NCI-H460 (cell line): ENCODE measurements at places on chromosomes 1 and 21.

- DNase-seq: peak; percentile 21
Measured at GRCh38 chr1:2382621-2383361, 8.6 kb downstream of the MORN1 start.

GRCh38 chr21:45074818-45075595, 627 bp downstream of the ADARB1 start:
- no peak for DNase-seq

DNA sequence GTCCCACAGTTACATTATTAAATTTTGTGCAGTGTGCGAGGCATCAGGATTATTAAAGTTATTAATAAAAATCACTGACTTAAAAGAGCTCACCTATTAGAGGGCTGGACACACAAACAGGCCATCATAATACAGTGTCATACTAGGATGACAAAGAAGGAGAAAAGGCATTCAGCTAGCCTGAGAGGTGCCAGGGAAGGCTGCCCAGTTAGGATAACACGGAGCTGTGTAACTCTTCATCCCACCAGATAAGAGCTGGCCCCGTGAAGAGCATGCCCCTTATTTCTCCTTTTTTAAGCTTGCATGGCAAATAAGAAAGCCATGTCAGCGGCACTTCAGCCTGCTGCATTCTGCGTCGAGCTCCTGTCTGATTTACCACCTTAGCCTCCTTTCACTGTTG, 109.5 kb downstream of the KCNK1 start:
- DNase-seq: no peak

- DNase-seq: no peak
Measured at GRCh38 chr1:238675221-238675620, 711.1 kb upstream of the CHRM3 start.

DNA sequence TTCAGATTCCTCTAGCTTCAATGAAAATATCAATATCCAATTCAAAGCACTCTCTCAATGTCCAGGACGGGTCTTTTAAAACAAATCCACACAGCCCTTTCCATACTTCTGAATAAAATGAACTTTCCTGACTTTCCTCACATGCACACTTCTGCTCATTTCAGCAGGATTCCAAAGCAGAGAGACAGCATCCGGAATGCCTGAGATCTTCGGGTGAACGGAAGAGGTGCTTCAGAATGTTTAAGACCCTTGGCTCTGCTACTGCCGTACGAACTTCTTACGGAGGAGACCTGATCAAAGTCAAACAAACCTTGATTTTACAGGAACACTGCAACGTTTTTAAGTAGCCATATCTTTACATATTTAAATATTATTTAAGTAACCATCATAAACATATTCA, 245.7 kb downstream of the PTBP2 start:
- no peak for DNase-seq

GRCh38 chr1:230347896-230348295, 78.2 kb downstream of the PGBD5 start:
- DNase-seq: no peak

DNA sequence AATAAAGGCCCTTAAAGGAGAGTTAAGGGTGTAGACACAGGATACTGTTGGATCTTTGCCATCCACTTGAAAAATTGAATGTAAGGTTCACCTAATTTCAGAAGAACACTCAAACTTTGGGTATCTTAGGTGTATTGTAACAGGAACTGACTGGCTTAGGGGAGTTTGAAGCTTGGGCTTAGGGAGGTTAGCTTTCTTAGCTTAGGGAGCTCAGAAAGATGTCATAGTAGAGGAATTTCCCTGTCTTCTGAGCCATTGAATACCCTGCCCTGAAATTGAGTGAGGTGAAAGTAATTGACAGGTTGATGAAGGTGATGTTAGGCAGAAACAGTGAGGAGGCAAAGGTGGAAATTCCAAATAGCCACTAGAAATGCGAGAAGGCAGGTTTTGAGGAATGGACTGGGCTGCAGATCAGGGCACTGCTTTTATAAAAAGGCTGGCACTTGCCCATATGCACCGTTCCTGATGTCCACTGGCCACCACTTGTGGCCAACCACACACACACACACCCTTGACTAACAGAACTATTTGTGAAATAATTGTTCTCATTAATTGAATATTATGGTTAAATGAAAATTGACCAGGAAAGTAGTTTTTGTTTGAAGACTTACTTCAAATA, 16.5 kb downstream of the BACH1 start:
- DNase-seq: no peak

DNA sequence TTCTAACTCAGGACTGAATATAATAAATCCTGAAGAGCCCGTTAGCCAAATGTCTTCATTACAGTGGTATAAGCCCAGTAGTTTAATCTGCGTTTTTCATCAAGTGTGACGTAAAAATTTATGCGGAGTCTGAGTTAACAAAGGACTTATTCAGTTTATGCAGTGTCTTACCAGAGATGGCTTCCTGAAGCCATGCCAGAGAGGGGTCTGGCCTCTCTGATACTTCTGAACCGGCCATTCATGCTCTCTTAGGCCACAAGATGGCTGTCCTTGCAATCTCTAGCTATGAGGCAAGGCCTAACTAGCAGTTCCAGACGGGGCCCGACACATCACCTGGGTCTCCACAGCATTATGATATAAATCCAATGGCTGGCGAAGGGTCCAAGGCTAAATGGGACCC, 101.4 kb downstream of the TEX35 start:
- no peak for DNase-seq

GRCh38 chr1:15866721-15867201, 19.3 kb downstream of the SPEN start:
- DNase-seq: no peak

DNA sequence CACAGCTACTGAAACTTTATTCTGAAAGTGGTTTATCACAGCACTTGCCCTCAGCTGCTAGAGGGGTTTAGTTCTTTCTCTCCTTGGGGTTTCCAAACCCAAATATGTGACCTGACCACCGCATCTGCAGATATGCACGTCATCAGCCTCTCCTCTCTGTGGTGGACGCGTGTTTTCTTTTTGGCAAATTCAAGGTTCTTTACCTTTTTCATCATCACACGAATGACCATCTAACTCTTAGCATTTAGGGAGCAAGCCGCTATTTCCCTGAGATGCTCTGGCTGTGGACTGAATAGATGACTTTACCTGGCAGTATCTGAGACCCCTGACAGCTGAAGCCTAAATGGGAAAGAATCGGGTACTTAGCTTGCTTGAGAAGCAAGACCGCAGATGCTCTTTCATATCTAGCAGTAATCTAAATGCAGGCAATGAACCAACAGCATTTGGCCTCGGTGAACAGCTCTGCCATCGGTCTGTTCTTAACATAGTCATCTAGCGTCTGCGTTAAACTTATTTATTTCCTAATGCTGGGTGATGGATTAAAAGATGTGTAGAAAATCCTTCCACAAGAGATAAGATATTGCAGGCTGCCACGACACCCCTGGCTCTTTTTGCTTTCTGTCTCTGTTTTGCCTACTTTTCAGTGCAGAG, 463.4 kb downstream of the CAMTA1 start:
- no peak for DNase-seq

- peak; percentile 5 for DNase-seq
Measured at GRCh38 chr1:213987422-213987926, 299 bp upstream of the PROX1 start.

DNA sequence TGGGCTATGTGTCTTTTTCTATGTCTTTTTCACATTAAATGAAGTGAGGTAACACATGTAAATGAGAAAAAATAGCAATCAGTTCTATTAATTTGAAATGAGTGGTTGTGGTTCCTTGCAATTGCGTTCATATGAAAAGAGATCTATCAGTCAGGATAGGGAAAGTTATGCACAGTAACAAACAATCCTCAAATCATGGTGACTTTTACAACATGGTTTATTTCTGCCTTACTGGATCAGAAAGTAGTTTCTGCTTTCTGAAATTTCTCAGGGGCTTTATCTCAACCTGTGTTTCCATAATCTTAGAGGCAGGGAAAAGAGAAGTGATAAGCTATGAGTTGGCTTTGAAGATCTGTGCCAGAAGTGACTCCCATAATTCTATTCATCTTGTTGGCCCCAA, 39.0 kb downstream of the DOP1B start:
- DNase-seq: no peak

DNA sequence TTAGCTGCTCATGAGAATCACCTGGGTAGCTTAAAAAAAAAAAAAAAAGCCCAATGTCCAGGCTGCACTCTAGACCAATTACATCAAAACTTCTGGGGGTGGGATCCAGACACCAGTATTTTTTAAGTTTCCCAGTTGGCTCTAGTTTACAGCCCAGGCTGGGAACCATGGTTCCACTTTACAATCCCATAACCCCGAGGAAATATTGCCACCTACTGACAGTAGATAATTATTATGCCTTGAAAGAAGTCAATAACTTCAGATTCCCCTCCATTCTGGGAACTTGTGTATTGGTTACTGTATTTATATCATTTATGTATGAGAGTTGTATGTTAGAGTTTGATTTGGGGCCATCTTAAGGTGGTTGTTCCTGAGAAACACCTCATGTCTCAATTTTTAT, 100.2 kb downstream of the SPATA46 start:
- peak; percentile 33 for DNase-seq

GRCh38 chr1:68015971-68016370, 34.5 kb downstream of the DIRAS3 start:
- no peak for DNase-seq

- DNase-seq: no peak
Measured at GRCh38 chr1:27885114-27885528, 12.8 kb downstream of the THEMIS2 start.

DNA sequence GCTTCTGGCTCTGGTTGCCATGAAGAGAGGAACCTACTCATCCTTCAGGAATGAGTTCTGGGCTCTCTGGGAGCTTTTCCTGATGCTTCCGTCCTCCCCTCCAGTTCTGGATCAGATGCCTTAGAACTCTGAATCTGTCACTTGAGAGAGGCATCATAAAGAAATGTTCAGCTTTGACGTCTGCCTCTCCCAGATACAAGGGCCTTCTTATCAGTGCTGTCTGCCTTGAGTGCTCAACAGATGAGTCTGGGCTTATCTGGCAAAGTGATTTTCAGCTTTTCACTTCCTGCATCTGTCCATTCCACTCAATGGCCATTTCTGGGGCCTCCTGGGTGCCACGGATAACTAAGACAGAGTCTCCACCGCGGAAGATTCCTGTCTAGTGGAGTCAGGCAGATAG, 12.3 kb upstream of the OTUD3 start:
- no peak for DNase-seq

- no peak for DNase-seq
Measured at GRCh38 chr1:206898089-206898914, 1.1 kb downstream of the IL24 start.

GRCh38 chr1:214500340-214501055, 50.9 kb downstream of the PTPN14 start:
- no peak for DNase-seq

GRCh38 chr1:29504709-29505410, 268.5 kb downstream of the PTPRU start:
- no peak for DNase-seq

- DNase-seq: no peak
Measured at GRCh38 chr1:110125810-110126209, 13.6 kb downstream of the UBL4B start.

GRCh38 chr1:153640861-153641260, 7.0 kb downstream of the CHTOP start:
- DNase-seq: no peak

DNA sequence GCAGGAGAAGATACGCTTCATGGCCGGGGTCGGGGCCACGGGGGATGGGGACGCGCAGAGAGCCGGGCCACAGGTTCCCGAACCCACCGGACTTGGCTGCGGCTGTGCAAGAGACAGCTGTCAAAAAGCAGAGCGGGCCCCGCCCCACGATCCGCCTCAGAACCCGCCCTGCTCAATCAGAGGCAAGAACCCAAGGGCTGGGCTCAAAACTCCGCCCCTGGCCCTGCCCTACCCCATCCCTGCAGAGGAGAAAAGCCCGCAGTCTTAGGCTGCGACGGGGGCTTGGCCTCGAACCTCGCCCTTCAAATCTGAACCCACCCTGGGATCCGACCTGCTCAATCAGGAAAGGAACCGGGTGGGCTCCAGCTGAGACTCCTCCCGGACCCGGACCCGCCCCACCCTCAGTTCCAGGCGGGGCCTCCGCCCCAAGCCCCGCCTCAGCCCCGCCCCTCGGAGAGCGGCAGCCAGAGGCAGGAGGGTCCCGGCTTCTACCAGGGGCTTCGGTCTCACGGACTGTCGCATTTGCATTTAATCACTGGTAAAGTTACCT, at the start of gene ANKRD35:
TSS of gene ANKRD35 (minus strand) at position 129 of the 550 bp plus-strand sequence. CDS start at position 21, 108 bp downstream.
- peak; percentile 73 for DNase-seq

- DNase-seq: no peak
Measured at GRCh38 chr1:173757666-173758065, 42.9 kb downstream of the KLHL20 start.

- DNase-seq: no peak
Measured at GRCh38 chr1:3183411-3183810, 114.4 kb downstream of the PRDM16 start.

DNA sequence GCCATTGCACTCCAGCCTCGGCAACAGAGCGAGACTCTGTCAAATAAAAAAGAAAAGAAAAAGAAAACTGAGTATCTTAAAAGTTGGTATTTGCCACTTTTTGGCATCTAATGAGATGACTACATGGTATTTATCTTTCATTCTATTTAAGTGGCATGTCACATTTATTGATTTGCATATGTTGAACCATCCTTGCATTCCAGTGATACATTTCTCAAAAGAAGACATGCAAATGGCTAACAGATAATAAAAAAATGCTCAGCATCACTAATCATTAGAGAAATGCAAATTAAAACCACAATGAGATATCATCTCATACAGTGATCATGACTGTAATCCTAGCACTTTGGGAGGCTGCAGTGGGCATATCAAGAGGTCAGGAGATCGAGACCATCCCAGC, 28.1 kb downstream of the SFPQ start:
- DNase-seq: no peak

DNA sequence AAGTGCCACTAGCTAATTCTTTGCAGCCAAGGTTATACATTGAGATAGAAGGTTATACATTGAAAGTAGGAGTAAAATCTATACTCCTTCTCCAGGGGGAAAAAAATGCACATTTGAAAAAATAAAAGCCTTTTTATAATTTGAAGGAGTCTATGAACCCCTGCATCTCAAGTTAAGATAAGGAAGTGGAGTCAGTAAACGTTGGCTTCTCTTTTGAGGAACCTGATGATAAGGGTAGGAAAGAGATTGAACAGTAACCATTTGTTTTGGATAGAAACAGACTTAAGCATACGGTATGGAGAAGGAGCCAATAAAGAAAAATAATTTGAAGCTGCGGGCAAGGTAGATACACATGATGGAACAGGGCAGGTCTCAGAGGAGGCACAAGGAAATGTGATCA, 64.1 kb downstream of the RPAP2 start:
- DNase-seq: no peak

DNA sequence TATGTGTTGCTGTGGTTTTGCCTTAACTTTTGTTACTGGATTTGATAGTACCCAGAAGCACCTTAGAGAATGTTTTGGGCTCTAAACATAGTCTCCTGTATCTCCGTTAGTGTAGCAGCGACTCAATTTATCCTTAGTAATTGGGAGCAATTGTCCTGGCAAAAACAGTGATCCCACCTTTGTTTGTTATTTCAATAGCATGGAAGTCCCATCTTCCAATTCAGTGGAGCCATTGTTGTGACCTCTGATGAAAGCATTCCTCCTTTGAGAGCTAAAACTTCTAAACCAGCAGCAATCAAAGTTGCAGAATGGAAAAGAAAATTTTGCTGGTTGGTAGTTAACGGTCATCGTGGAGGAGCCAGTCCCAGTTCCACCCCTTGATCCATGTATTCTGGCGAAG, 34.7 kb downstream of the RTCA start:
- no peak for DNase-seq
